Kidney capillary endothelial cell (primary cell): ENCODE measurements at places on chromosomes 2 and 18.
A peak's percentile ranks its signal among the peaks of the same experiment; 100 is the strongest.

DNA sequence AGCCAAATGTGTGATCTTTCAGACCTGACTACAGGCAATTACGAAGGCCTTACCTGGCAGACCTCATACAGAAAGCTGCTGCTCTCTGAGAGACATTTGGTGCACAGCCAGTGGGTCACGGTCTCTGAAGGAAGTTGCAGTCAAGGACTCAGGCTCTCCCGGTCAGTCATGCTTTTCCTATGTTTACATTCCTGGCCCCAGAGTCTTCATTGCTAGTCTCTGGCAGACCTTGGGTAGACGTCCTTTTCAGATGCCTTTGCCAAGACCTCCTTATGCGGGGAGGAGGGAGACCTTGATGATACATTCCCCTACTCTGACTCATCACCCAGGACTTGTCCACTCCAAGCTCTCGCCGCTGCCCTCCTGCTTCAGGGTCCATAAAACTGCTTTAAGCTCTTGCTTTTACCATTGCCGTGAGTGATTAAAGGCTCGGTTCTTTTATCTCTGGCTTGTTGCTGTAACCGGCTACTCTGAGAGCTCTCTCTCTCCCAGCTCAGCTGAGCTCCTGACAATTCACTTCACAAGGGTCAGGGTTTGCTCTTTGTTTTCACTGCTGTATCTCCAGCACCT lies 62.0 kb upstream of the SLC35F5 start:
- DNase-seq = peak; percentile 87

DNA sequence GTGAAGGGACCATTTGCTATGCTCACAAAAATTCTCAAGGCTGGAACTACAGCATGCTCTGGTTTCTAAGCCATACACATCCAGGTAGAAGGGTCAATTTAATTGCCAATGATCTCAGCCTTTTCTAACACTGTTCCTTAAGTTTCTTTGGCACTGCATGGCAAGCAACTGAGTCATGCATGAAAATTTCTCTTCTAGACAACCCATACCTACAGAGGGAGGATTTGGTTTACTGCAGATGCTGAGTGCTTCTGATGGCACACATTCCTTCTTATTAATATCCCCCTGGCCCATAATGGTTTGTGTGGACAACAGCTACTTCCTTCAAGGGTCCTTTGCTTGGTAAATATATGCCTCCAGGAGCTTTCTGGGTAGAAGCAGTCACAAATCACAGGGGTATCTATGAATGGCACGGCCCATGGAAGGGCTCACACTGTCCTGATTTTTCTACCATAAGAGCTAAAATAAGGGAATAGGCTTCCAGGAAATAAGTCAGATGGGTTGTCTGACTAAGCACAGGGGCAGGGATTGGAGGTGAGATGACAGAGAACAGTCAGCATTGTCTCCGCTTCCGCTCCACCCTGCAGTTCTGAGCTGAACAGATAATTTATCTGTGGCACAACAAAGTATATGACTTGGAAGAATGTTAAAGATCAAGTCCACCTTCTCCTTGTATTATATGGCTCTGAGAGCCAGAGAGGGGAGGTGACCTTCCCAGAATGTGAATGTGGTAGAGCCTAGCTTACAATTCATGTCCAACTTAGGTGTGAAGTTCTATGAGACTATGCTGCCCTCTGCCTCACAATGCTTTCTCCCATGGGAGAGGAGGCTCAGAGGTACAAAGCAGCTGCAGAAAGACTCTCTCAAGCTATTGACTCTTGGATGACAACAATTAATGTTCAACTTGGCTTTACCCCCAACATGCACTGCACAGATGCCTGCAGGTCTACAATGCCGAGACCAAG lies 199.2 kb upstream of the TNP1 start:
- peak; percentile 83 for DNase-seq

DNA sequence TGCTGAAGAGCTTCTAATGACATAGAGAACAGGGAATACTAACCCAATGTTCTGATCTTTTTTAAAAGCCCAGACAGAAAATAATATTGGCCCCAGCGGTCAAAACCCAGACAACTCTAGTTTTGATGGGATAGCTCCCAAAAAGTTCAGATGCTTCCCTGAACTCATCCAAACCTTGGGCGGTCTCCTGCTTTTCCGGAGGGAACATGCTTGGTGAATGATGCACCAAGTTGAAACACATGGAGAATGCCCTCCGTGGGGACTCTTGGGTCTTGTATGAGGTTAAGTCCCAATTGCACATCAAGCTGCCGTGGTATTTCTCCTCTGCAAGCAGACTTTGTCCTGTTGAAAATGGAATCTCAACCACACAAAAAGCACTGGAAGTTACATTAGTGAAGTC lies 120.7 kb upstream of the CTAGE1 start:
- DNase-seq = no peak

DNA sequence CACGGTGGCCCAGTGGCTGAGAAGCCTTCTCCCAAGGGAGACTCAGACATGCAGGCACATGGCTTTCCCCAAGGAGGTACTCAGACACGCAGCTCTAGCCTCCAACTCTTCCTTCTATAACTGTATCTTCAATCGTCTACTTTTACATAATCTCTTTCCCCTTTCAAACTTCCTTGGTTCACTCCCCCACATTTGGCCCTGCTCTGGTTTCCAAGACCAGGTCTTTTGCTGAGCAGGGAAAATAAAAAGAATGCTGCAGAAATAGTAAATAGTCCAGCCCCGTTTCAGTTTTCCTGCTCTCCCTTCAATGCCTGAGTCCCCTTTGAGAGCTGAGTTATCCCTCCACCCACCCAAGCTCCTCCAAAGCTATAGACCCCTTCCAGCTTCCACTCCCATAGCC lies 635.0 kb downstream of the ARHGAP15 start:
- no peak for DNase-seq

GRCh38 chr2:675982-676646 lies 1.1 kb downstream of the TMEM18 start:
- DNase-seq = peak; percentile 44

GRCh38 chr2:179595284-179595683 lies 266.1 kb downstream of the ZNF385B start:
- no peak for DNase-seq

DNA sequence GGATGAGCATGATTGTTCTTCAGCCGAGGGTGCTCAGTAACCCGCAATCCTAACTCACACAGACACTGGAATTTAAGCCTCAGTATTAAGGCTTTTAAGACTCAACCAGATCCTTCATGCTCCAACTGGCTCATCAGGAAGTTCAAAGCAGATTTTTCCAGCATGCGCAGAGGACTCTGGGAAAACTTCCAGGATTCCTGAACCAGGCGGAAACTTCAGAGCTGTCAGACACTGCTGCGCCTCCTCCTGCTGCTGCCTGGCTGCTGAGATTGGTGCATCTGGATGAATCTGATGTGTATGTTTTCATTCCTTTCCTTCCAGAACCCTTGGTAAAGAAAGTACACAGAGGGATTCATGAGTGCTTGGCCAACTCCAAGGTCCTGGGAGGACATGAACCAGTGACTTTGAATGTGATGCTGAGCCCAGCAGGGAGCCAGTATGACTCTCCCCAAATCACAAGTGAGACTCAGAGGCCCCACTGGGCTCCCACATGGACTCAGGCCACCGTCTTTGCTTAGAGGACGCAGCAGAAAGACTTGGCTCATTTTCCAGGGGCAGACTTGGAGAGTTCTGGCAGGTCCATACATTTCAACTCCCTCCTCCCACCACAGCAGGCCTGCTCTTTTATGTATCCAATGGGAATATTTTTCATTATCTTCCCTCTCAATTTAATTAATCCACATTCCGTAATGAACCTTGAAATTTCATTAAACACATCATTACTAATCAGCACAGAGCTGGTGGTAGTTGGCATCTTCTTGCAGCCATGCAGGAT lies 143.5 kb upstream of the HDAC4 start:
- DNase-seq = no peak

- DNase-seq = no peak
These were observed 23.1 kb downstream of the PLA2R1 start for GRCh38 chr2:160039166-160039903.

DNA sequence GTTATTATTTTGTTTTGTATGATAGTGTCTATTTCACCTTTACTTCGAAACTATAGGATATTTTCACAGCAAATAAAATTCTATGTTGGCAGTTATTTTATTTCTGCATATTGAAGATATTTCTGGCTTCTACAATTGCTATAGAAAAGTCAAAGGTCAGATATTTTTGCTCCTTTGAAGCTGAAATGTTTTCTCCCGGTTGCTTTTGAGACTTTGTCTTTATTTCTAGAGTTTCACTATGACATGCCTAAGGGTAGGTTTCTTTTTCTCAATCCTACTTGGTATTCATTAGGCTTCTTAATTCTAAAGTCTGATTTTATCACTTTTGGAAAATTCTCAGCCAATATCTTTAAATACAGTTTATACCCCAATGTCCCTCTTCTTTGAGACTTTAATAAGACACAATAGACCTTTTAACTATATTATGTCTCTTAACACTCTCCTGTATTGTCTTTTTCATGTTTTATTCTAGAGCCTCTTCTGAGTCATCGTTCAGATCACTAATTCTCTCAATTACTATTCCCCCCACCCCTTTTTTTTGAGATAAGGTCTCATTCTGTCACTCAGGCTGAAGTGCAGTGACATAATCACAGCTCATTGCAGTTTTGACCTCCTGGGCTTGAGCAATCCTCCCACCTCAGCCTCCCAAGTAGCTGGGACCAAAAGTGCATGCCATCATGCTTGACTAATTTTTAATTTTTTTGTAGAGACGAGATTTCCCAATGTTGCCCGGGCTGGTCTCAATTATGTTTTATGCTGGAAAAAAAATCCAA lies 50.5 kb downstream of the USP37 start:
- no peak for DNase-seq

GRCh38 chr2:156182132-156182531 lies 150.4 kb downstream of the NR4A2 start:
- DNase-seq = no peak

DNA sequence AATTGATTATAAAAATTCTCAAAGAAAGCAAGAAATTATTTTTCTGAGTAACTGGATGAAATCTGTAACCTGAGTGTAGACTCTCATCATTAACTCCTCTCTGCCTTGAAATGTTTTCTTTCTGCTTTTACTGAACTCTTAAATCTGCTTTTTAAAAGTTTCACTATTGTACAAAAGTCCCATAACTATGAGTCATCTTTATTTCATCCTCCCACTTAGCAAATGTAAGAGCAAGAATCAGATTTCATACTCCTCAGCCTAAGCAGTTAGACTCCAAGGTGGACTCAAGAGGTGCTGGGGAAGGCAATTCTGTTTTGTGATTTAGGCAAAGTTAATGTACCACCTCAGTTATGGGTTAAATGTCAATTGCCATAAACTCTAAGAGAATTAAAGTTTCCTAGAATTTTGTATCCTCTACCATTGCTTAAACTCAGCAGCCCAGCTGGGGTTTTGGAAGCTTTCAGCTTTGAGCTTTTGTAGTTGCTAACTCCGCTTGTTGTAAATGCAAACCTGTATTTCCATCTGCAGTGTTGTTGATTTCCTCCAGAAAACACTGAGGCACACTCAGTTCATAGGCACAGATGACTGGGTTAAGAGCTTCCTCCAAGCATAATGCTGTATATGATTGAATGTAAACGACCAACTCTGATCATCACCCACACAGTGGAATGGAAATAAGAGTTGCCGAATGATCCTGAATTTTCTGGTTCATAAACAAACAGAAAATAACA lies 268.8 kb downstream of the ARHGAP15 start:
- DNase-seq = no peak

DNA sequence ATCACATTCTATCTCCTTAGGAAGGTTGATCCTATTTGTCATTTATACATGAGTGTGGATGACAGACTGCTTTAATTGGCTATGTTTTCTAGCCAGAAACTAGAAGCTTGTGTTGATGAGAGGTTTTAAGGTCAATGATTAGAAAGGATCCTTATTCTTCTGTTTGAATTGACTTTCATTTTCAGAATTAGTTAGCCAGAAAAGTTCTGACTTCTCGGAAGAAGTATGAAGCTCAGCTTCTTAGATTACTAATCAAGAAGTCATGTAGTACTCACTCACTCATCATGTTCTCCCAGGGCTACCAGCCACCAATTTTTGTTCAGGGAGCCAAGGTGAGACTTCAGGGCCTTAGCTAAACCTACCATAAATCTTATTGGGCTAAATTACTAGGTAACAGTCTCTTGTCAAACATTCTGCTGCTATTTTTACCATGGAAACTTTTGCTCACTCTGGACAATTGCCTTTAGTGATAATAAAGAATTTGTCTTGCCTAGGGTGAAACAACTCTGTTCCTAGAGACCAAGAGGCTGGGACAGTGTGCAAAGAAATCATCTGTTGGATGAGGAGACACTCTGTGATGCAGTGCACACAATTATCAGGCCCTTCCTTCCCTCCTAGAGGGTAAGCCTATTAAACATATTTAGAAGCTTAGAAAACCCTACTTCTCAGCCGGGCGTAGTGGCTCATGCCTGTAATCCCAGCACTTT lies 111.6 kb upstream of the DNMT3A start:
- DNase-seq = no peak

DNA sequence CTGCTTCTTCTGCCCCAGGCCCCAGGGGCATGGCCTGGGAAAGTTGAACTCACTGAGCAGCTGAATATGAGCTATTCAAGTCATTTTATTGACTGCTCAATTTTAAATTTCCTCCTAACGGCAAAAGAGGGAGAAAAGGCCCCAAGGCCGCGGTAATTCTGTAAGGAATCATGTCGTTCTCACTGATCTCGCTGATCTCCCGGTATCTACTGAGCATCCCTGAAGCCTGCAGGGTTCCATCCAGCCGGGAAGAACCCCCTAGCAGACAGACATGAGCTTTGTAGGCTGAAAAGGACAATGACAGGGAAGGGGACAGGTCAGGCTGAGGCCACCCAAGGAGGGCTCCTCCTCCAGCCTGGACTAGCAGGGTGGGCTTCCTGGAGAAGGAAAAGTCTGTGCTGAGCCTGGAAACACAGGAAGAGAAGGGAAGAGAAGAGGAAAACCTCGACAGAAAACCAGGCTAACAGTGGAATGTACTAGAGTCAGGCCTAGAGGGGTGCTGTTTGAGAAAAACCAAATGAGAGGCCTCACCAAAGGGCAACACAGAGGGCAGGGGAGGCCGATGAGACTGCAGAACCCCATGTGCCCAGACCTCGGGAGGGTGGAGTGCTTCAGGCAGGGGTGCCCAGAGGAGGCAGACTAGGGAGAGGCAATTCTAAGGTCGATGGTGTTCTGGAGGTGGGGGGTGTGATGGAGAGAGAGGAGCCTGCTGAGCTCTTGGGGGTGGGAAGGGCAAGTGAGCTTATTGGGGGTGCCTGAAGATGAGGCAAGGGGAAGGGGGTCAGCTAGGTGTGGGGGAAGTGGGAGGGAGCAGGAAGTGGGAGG lies 2.9 kb upstream of the NPPC start:
- no peak for DNase-seq

DNA sequence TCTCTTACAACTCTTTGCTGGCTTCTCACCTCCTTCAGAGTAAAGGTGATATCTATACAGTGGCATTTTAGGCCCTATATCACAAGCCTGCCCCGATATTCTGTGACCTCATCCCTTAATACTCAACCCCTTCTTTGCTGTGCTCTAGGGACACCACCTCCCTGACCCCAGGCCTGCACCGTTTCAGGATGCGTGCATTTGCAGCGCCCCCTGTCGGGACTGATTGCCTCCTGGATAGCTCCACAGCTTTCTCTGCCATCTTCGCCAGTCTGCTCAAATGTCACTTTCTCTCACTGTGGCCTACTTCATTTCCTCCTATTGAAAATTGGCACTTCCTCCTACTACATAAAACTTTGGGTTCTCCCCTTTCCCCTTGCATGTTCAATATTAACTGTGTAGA lies 289.6 kb downstream of the SOCS6 start:
- DNase-seq = no peak
